ENCODE measurements at places on chromosomes 13 and 19.

DNA sequence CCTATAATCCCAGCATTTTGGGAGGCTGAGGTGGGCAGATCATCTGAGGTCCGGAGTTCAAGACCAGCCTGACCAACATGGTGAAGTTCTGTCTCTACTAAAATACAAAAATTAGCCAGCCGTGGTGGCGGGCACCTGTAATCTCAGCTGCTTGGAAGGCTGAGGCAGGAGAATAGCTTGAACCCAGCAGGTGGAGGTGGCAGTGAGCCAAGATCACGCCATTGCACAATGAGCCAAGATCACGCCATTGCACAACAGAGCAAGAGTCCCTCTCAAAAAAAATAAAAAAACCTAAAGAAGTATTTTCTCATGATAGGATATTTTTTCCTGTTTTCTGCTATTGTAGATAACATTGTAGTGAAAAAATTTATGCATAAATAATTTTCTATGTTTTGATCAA, 13.3 kb downstream of the IFT88 start:
- DNase-seq: no peak

- DNase-seq: no peak
These were observed 429.4 kb downstream of the TBC1D4 start for GRCh38 chr13:75052616-75053015.

- peak; percentile 40 for DNase-seq
These were observed 21.7 kb upstream of the LAMP1 start for GRCh38 chr13:113275387-113275786.

DNA sequence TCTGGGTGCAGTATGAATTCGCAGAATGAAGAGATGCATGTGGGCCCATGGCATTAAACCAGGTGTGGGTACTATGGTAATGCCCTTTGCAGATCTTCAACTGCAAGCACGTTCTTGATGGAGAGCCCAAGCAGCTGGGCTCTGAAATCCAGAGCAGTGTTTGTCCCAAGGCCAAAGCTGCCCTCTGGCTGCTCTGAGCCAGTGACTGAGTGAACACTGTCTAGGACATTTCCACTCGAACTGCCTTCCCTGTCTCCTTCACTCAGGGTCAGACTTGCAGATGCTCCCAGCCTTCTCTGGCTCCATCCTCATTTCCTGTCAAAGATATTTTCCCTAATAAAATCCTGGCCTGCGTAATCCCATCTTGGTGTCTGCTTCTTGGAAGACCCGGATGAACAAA, 80.2 kb upstream of the GJB6 start:
- DNase-seq: no peak

DNA sequence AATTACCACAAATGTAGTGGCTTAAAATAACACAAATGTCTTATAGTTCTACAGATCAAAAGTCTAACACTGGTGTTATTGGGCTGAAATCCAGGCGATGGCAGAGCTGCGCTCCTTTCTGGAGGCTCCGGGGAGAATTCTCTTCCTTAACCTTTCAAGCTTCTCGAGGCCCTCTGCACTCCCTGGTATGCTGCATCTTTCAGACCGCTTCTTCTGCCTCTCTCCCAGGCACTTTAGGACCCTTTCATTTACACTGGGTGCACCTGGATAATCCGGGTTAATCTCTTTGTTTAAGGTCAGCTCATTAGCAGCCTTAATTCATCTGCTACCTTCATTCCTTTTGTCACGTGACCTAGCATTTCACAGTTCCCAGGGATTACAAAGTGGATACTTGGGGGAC, 211.3 kb upstream of the RFC3 start:
- no peak for DNase-seq

DNA sequence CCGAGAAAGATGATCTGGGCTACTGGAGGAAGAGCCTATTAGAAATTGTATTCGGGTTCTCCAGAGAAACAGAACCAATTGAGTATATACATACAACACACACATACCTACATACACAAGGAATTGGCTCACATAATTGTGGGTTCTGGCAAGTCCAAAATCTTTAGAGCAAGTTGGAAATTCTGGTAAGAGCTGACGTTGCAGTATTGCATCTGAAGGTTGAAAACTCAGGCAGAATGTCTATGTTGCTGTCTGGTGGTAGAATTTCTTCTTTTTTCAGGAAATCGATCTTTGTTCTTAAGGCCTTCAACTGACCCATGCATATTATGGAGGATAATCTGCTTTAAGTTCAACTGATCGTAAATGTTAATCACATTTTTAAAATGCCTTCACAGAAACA, 15.5 kb upstream of the OLFM4 start:
- no peak for DNase-seq

GRCh38 chr13:43749503-43749902, 37.3 kb downstream of the ENOX1 start:
- no peak for DNase-seq

- DNase-seq: no peak
These were observed 56.6 kb upstream of the MYO16 start for GRCh38 chr13:108572782-108573211.

DNA sequence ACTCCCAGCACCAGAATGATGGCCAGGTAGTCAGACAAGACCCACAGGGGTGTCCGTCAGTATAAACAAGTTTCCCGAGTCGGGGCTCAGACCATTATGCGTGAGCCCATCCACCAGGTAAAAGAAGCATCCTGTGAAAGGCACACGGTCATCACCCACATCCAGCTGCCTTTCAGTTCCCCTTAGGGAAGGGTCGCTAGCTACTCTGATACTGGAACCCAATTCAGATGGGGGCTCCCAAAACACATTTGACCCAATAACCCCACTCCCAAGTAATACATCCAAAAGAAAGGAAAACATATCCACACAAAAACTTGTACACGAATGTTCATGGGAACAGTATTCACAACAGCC, 66.8 kb downstream of the STK24 start:
- no peak for DNase-seq

DNA sequence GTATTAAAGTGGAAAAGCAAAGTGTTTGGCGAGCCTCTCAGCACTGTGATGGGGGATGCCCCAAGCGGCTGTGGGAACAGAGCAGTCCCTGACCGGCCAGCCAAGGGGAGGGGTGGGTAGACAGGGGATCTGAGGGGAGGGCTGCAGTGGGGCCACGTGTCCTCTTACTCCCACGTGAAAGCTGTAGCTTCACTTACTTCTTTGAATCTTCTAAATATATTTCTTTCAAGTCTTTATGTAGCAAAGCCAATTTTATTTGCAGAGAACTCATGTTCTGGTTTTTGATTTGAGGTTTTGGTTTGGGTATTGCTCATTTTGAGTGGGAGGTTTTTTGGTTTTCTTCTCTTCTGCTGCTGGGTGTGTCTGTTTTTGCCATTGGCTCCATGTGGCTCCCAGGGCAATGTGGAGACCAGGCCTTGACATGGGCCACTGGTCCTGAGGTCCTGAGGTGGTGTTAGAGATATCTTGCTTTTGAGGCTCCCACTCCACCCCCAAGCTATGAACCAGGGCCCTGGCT, 17.7 kb upstream of the OVOL3 start:
- no peak for DNase-seq

- DNase-seq: no peak
These were observed 41.4 kb upstream of the ZNF83 start for GRCh38 chr19:52679598-52679997.

DNA sequence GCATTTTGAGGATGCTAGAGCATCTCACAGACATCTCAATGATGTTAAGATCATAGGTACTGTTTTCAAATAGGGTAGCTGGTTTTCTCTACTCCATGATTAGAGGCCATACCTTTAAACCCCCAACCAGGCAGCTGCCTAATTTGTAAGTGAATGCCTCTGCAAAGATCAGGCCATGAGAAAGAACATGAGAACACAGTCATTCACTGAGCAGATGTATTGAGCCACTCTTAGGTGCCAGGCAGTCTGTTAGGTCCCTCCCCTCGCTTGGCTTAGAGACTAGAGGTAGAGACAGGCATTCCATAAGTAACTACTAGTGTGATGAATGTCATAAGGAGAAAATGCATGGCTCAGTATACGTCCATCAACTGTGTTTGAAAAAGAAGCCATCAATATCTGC, 410.0 kb downstream of the FGF9 start:
- no peak for DNase-seq

- no peak for DNase-seq
These were observed 22.9 kb downstream of the COMP start for GRCh38 chr19:18768046-18768771.

- DNase-seq: no peak
These were observed 43.4 kb upstream of the N4BP2L1 start for GRCh38 chr13:32471187-32471922.

GRCh38 chr19:51457351-51458013, 772 bp downstream of the SIGLEC8 start:
- no peak for DNase-seq

DNA sequence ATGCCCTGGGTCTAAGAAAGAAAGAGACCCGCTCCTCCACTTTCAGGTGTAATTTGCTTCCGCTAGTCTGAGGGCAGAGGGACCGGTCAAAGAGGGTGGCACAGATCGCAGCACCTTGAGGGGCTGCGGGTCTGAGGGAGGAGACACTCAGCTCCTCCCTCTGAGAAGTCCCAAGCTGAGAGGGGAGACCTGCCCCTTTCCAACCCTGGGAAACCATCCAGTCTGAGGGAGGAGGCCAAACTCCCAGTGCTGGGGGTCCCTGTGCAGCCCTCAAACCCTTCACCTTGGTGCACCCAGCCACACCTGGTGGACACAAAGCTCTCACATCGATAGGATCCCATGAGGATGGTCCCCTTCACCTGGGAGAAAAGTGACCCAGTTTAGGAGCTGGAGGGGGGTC, 13.0 kb downstream of the MISP start:
- DNase-seq: no peak

- DNase-seq: peak; percentile 18
These were observed 2.2 kb upstream of the USPL1 start for GRCh38 chr13:30615481-30615865.

DNA sequence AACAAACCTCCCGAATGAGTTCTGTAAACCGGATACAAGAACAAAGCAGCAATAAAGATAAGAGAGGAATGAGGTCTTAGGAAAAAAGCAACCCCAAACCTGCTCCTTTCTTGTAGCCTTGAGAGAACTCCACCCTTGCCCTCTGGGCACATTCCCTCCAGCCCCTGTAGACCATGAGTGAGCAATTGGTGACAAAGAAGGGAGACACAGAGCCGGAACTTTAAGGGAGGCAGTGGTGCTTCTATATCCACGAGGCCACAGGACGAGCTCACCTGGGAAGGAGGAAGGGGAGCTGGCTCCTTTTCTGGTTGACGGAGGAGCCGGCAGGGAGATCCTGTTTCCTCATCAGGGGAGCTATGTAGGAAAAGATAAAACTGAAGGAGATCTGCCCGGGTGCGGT, 13.0 kb downstream of the BRME1 start:
- no peak for DNase-seq

- no peak for DNase-seq
These were observed 9.6 kb upstream of the RSPH6A start for GRCh38 chr19:45824531-45825262.

DNA sequence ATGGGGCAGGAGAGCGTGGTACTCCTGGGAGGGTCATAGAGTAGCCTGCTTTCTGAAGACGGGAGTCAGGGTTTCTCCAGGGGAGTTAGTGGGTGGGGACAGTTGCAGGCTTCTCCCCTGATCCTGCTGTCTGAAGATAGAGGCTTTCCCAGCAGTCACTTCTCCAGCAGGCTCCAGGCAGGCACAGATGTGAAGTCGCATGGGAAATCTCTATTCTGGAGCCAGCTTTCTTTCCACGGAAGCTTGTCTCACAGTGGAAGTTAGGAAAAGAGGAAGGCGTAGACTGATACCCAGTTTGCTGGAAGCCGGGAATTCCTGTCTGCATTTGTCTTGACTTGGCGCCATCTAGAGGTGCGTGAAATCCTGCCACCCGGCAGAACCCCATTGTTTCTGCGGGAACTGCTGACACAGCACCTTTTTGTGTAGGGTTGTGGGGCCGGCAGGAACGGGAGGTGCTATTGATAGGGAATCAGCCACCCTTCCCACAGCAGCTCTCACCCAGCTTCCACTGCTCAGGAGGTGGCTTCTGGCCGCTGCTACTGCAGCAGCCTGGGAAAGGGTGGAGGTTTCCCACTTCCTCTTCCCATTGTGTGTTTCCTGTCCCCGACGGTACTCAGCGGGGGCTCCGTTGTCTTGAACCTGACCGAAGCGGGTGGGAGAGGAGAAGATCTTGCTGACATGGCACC, 28.5 kb upstream of the NPAS1 start:
- peak; percentile 68 for DNase-seq

- DNase-seq: no peak
These were observed 63.4 kb upstream of the MED4 start for GRCh38 chr13:48158290-48158689.

DNA sequence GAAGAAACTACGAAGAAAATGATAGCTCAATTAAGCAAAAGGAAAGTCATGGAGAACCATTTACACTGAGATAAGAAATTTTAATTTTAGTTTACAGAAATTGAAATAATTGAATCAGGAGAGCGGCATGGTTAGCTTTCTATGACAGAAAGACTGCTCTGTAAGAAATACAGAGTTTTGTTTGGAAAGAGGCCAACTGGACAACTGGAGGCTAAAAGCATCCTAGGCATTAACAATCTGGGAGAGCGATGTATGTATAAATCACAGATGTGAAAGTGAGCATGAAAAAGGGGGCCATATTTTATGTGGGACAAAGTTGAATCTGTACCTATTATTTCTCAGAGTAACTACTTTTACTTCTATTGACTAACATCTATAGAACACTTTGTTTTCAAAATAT, 1608.8 kb upstream of the PCDH20 start:
- DNase-seq: no peak

- DNase-seq: no peak
These were observed 3.4 kb downstream of the PCDH9 start for GRCh38 chr13:67226696-67227095.

- no peak for DNase-seq
These were observed 553 bp downstream of the NAPA start for GRCh38 chr19:47514151-47514868.

DNA sequence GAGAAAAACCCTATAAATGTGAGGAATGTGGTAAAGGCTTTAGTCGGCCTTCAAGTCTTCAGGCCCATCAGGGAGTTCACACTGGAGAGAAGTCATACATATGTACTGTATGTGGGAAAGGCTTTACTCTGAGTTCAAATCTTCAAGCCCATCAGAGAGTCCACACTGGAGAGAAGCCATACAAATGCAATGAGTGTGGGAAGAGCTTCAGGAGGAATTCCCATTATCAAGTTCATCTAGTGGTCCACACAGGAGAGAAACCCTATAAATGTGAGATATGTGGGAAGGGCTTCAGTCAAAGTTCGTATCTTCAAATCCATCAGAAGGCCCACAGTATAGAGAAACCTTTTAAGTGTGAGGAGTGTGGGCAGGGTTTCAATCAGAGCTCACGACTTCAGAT, 11.7 kb downstream of the ZNF226 start:
- DNase-seq: no peak

GRCh38 chr13:57212989-57213388, 46.0 kb downstream of the PRR20E start:
- DNase-seq: no peak

All from OCI-LY7 (cell line).